ENCODE measurements at places on chromosomes 1 and 21. TPM values are rescaled to one million over a fixed set of nuclear protein-coding genes. Genes with fewer than 3 reads are reported as not detected.

GRCh38 chr1:66333466-66334199, 200.3 kb upstream of the SGIP1 start:
- no peak for DNase-seq

- DNase-seq = no peak
Observed at GRCh38 chr1:86146566-86146965, 10.0 kb downstream of the COL24A1 start.

DNA sequence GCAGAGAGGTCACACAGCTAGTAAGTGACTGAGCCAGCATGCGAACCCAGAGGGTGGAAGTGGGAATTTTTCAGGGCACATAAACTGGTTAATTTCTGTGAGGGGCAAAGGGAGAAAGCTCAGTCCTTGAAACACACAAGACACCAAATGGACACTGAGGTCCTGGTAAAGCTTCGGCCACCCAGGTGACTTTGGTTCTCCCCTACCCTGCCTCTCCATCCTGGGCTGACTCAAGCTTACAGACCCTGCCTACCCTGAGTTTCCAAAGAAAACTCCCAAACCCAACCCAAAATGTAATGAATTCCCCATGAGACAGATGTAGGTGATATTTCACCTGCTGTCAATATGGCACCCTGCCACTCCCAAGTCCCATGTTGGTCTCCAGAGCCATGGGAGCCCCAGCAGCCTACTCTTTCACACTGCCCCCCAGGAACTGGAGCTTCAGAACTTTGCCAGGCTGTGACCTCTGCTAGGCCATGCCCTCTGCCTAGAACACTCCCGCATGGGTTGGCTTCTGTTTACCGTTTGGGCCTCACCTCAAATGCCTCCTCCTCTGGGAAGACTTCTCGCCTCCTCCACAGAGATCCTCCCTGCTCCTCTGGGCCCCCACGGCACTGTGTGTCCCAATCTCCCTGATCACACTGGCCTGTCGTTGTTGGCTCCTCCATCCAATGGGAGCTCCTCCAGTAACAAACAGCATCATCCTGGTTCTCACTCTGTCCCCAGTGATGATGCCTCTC, 3.7 kb upstream of the LRP8 start:
- DNase-seq = no peak

DNA sequence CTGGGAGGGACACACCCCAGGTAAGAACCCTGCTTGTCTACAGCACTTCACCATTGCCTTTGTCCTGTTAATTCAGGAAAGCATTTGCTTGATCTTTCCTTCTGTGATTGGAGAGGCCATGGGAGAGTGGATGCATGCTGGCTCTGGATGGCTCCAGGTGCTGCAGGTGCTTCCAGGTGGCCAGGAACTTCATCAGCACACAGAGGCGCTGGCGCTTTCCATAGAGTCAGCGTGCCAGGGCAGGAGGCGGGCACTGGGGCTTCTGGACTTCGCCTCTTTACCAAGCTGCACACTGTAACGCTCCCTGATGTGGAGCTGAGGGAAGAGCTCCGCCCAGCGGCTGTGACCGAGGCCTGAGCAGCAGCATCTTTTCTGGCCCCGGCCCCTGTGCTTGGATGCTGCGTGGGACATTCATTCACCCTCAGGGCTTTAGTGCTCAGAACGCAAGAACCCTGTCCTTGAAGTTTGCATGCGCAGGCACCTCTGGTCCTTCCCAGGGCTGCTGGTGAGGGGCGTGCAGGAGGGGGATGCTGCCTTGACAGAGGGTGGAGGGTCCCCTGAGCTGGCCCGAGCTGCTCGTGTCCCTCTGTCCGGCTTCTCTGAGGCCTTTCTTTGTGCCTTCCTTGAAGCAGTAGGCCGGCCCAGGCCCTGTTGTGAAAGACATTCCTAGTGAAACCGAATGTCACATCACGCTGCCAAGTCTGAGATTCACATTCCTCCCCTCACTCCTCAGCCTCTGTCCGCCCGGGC, 1.6 kb upstream of the MX2 start:
- no peak for DNase-seq

GRCh38 chr1:197440715-197441114, 172.7 kb downstream of the CRB1 start:
- DNase-seq = no peak

MORC3 gene
- 15.6 TPM for total RNA-seq

DNA sequence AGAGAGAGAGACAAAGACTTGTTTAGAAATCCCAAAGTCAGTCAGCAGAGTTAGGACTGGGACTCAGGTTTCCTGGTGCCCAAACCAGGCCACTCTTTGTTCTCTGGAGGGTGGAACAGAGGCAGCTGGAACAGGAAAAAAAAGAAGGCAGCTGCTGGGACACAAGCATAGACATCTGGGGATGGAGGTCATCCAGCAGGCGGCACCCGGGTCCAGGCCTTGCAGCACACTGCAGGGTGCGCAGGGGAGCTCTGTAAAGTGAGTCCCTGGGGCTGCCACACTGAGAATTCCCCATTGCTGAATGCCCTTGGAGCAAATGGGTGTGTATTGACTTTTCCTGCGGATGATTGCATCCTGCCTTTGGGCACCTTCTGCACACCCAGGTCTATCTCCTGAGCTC, 222.9 kb upstream of the CSF3R start:
- DNase-seq = no peak

All from HFFc6 (cell line).